ENCODE measurements at places on chromosomes 3 and 15. TPM values are rescaled to one million over a fixed set of nuclear protein-coding genes. Genes with fewer than 3 reads are reported as not detected.

DNA sequence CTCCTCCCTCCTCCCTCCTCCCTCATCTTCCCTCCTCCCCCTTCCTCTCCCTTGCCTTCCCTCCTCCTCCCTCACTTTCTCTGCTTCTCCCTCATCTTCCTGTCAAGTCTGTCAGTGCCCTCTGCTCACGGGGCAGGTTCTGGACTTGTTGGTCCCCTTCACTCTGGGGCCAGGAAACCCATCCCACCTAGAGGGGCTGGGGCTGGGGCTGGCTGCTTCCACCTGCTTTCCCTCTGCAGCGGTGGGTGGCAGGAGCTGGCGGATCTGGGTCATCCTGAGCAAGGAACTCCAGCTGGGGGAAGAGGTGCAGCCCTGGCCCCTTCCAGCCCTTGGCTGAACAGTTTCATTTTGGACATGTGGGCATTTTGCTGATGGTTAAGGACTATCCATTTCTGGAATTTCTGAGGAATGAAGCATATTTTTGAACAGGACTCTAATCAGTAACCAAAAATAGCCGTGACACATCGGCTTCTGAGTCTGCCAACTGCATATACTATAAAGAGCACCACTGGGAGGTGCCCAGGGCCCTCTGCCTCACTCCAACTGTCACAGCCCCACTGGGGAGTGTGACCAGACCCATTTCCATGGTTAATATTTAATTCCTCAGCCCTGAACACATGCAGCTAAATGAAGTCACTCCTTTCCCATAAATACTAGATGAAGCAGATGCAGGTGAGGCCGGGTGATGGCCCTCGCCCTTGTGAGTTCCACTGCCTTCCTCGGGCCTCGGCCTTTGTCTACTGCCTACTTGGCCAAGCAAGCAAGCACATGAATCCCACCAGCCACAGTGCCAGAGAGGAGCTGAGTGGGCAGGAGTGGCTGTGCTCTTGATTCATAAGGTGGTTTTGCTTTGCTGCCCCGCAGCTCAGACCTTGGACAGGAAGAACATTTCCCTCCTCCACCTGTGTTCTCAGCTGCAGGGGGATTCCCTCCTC lies 39.8 kb downstream of the CHDH start:
- DNase-seq, result no peak

DNA sequence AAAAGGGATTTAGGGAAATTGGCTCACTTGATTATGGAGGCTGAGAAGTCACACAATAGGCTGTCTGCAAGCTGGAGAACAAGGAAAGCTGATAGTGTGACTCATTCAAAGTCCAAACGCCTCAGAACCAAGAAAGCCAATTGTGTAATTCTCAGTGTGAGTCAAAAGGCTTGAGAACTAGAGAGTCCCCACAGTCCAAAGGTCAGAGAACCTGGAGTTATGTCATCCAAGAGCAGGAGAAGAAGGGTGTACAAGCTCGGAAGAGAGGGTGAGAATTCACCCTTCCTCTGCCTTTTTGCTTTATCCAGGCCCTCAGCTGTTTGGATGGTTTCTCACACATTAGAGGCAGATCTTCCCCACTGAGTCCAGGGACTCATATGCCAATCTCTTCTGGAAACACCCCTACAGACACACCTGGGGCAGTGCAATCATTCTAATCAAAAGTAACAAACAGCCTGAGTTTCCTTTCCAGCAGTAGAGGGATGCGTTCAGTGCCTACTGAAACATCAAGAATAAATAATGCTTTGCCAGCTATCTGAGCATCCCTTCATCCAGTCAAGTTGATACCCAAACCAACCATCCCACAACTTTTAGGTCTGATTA lies 271.5 kb downstream of the SATB1 start:
- no peak for DNase-seq

GRCh38 chr3:57130571-57131209 lies 34.5 kb downstream of the IL17RD start:
- no peak for DNase-seq

DNA sequence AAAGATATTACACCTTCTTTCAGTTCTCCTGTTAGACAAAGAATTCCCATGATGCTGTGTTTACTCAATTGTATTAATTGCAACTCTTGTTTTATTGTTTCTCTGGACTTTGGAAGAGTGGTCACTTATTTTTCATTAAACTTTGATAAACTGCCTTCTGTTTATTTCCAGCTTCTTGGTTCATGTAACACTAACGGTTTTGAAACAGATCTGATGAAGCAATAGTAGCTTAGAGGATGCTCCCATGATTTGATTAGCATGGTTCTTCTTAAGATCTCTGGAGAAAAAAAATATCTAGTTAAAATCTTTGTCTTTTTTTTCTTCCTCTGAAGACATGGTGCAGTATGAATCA lies 90.1 kb downstream of the FNDC3B start:
- DNase-seq, result no peak

DNA sequence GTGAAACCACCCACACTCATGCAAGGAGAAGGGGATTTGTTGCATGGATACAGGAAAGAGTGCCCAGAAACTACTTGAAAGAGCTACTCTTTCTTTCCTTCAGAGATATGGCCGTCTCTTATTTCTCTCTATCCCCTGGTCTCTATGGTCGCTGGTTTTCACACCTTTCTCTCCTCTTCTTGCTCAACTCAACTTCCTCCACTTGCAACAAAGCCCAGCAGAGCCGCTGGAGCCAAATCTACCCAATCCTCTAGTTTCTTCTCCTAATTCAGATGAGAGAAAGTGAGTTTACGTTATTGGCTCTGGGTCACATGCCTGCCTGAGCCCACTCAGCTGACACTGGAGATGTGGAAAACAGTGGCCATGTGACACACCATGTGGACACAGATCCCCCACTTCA lies 215.2 kb downstream of the OSBPL10 start:
- DNase-seq, result no peak

Gene GOLGA8G
- total RNA-seq, result not detected

Gene SYNPR
- not detected for total RNA-seq

Gene HPS3
- total RNA-seq, result 37.4 TPM

Gene FBXO40
- not detected for total RNA-seq
